NB4 (cell line): ENCODE measurements at places on chromosomes 13 and 19.

- DNase-seq, result peak; percentile 83
Measured at GRCh38 chr19:34733266-34733745, 737 bp upstream of the ZNF181 start.

GRCh38 chr19:1914826-1915341 is 9.7 kb downstream of the ADAT3 start:
- no peak for DNase-seq

GRCh38 chr13:82412749-82413148 is 1469.5 kb downstream of the SLITRK1 start:
- no peak for DNase-seq

DNA sequence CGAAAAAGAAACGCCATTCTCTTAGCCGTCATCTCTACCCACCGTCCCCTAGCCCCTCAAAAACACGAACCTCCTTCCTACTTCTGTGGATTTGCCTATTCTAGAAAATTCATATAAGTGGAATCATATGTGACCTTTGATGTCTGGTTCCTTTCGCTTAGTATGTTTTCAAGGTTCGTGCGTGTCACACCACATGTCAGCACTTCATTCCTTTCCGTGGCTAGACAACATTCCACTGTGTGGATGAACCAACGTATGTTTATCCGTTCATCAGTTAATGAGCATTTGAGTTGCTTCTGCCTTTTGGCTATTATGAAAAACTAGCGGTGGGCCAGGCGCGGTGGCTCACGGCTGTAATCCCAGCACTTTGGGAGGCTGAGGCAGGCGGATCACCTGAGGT is 14.0 kb upstream of the PPP1R12C start:
- no peak for DNase-seq

DNA sequence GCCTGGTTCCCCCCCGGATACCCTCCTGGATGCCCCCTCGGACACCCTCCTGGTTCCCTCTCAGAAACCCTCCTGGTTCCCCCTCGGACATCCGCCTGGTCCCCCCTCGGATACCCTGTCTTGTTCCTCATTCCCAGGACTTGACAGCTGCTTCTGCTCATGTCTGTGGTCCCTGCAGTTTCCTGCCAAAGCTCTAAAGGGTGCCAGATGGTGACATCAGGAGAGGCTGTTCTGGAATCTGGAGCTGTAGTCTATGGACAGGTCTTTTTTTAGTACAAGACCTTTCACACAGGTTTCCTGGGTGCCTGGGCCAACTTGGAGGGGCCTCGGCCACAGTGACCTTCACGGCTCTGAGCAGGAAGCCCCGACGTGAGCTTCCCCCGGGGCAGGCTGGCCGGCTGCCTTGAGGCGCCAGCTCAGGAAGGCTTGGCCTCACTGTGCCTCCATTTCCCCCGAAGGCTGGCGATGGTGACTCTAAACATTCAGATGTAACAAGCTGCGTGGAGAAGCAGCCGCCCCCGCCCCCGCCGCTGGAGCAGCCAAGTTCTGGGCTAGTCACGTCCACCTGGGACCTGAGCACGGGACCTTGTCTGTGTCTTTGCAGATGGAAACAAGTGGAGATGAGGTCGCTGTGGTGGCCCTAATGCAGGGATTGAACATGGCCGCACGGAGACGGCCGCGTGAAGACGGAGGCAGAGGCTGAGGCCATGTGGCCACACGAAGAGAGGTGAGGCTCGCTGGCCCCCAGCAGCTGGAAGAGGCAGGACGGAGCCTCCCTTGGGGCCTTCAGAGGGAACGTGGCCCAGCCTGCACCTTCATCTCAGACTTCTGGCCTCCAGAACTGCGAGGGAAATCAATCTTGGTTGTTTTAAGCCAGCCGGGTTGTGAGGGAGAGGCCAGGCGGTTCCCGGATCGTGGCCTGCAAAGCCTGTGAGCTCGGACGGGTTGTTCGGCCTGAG is 12.7 kb downstream of the SGTA start:
- no peak for DNase-seq

- DNase-seq, result peak; percentile 11
Measured at GRCh38 chr13:72853000-72853399, 71.1 kb downstream of the PIBF1 start.

GRCh38 chr19:1169411-1169791 is 4.7 kb downstream of the SBNO2 start:
- no peak for DNase-seq
